ENCODE measurements at places on chromosomes 2 and 18.

DNA sequence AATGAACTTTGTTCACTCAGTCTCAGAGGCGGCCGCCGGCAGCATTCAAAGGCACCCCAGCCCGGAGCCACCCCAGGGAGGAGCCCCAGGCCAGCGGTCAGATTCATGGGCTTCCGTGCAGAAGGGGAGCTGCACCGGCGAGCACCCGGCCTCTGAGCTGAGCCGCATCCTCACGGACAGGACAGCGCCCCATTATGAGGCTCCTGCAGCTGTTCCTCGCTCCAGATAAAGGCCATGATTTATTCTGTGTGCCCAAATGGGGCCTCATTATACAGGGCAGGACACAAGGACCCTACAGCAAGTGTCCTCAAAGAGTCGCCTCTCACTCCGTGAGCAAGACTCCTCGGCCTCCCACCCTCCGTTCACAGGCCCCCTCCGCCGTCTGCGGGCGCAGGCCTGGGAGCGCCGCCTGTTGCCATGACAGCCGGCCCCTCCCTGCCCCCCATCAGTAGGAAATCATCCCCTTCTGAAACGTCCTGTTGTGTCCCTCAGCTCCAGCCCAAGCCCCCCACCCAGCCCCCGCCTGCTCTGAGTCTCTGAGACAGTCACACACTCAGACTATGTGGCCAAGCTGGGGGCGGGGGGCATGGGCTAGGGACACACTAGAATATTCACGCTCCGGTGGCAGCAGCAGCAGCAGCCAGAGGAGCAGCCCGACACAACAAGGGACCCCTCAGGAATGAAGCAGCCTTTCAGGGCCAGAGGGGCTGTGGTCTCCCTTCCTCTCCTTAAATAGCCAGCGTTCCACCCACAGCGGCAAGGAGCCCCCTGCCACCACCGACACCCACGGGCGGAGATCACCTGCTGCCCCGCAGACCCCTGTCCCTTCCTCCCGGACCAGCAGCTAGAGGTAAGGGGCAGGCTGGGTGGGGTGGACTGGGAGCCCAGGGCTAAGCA is at the start of gene GPR17:
TSS of gene GPR17 (plus strand) at position 759 of the 897 bp plus-strand sequence. CDS start 4,583 bp downstream, outside the sequence.
- no peak for DNase-seq

DNA sequence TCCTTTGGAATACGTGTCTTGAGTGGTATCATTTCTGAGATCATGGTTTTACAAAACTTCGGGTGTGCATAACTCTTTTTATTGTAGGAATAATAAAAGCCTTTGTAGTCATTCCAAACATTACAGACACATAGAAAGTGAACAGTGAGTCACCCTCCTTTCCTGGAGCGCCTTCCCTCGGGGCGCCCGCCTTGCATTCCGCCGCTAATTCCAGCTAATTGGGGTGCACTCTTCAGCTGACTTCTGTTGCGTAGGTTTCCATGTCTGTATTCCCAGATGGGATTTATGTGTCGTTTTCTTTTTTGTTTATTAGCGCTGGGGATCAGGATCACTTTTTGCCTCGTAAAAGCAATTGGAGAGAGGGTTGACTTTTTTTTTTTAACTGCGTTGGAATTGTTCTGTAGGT is 18.7 kb downstream of the SH3BP4 start:
- no peak for DNase-seq

DNA sequence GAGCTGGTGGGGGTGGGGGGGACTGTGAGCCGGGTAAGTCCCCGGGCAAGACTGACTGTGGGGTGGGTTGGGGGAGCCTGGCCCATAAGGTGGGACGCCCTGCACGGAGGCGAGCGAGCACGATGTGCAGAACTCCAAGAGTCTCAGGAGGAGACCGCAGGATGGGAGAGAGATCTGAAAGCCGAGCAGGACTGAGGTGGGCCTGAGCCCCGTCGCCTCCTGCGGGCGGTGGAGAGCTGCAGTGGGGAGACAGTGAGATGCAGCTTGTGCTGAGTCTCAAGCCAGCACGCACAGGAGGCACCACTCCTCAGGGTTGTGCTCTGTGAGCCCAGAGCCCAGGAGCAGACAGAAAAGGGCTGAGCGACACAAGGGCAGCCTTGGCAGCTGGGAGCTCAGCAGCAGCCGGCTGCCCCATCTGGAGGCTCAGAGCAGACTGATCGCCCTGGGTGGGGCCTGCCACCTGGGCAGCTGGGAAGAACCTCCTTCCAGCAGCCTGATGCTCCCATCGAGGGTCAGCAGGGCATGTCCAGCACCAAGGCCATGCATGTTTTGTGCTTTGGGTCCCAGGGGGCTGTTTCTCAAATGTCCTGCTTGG is 15.9 kb downstream of the ARHGEF4 start:
- DNase-seq, result no peak

DNA sequence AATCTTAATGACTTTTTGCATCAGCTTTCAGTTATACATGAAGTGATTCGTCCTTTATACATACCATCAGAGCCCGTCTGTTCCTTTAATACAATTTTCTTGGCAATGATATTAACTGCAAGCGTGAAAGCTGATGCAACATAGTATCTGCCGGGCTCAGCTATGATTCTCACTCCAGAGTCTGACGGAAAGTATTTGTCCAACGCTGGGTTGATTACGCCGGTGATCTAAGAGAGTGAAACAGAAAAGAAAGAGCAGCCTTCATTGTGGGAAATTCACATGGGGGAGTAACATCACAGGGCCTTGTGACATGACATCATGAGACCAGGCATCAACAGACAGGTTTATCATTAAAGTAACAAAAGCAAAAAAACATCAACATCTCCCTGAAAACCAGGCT is 6.2 kb downstream of the ODC1 start:
- DNase-seq, result no peak

GRCh38 chr2:113157897-113158753 is 15.6 kb upstream of the PSD4 start:
- no peak for DNase-seq

DNA sequence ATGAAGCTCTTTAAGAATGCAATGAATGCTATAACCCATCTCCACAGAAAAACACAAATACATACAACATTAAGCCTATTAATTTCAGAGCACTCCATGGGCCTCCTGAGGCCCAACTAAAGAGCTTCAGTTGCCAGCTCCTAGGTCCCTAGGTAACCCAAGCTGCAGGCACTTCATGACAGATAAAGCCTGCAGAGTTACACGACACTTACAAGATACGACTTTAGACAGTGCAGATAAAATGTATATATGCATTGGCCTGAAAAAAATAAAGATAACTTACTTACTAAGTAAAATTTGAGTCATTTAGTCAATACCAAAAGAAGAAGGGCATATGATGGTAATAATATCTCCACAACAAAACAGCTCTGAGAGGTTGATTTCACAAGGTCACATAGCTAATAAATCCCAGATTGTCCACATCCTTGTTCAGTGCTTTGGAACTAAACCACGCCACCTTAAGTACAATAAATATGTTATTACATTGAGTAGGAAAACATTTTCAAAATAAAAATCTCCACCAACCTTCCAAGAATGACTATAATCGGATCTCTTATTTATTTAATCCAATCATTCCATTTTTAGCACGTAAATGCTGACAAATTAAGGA is 3.4 kb downstream of the MAP4K3 start:
- no peak for DNase-seq

GRCh38 chr2:107669335-107669734 is 157.4 kb upstream of the RGPD4 start:
- DNase-seq, result no peak

GRCh38 chr2:213017404-213017803 is 134.0 kb downstream of the IKZF2 start:
- DNase-seq, result no peak

- DNase-seq, result no peak
These were observed 713 bp downstream of the ATOH8 start for GRCh38 chr2:85754313-85755095.

DNA sequence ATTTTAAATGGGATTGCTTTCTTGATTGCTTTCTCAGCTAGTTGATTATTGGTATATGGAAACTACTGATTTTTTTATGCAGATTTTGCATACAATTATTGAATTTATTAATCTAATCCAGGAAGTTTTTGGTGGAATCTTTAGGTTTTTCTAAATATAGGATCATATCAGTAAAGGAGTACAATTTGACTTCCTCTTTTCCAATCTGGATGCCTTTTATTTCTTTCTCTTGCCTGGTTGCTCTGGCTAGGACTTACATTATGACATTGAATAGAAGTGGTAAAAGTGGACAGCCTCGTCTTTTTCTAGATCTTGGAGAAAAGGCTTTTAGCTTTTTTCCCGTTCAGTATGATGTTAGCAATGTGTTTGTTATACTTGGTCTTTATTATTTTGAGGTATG is 51.3 kb downstream of the OTX1 start:
- DNase-seq, result no peak

GRCh38 chr18:66993492-66993891 is 389.6 kb upstream of the CDH19 start:
- no peak for DNase-seq

DNA sequence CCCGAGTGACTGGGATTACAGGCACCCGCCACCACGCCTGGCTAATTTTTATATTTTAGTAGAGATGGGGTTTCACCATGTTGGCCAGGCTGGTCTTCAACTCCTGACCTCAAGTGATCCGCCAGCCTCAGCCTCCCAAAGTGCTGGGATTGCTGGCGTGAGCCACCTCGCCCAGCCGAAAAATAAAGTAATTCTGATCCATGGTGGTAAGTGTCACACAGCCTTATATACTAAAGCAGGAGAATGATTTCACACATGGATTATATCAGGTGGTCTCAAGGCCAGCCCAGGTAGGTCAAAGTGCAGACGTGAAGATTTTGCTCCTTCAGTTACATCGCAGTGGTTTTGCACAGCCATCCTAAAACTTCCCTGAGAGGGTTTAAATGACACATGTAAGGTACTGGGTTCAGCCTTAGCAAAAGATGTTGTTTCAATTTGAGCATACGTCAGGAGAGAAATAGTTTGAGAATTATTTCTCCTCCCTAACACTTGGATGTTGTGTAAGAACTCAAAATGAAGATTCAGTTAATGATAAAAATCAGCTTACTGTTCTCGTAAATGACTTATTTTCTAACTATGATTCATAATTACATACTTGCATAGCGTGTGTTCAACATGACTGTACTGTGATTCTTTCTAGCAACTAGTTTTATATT is 93.0 kb upstream of the SLC39A10 start:
- DNase-seq, result no peak

DNA sequence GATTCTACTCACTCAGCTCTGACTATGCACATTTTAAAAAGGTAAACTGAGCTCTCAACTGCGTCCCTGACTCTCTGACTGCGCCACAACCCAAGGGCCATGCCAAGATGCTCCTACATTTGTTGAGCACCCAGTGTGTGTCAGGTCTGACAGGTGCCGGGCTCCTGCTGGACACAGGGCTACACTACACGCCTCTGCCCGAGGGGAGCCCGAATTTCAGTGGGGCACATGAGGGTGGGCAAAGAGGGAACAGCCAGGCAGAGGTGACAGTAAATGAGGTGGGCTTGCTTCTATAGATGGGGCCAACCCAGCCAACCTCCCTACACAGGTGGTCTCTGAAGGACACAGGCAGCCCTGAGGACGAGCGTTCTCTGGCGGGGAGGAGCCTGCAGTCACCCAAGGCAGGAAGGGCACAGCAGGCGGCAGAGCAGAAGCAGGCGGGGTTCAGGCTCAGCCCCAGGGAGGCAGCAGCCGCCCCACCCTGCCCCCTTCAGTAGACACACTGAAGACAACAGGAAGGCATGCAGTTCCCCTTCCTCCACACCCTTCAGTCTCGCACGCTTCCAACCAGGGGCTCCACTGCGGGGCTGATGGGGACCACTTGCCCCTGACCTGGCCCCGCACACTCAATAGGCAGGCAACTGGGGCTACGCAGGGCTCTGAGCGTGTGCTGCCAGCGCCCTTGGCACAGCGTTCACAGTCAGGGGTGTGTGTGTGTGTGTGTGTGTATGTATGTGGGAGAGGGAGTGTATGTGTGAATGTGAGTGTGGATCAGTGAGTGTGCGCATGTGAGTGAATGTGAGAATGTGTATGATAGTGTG is 98.4 kb downstream of the UXS1 start:
- DNase-seq, result no peak

- DNase-seq, result no peak
These were observed 9.9 kb downstream of the UBE2E3 start for GRCh38 chr2:180990337-180990736.

DNA sequence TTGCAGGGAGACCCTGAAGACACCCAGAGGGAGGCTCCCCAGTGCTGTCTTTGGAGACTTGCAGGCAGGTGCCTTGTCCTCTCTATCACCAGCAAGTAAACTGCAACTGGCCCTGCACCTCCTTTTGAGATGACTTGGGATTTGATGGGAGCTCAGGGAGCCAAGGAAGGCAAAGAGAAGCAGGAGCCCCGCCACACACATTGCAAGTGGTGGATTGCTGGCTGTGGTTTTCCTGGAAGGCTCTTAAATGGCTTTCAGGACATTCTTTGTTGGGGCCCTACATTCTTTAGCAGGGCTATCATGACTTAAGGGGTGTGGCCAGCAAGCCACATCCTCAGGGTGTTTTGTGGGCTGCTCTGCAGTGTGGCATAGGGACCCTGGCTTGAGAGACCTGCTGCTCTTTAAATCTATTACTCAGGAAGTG is 39.9 kb upstream of the CDC42EP3 start:
- no peak for DNase-seq

DNA sequence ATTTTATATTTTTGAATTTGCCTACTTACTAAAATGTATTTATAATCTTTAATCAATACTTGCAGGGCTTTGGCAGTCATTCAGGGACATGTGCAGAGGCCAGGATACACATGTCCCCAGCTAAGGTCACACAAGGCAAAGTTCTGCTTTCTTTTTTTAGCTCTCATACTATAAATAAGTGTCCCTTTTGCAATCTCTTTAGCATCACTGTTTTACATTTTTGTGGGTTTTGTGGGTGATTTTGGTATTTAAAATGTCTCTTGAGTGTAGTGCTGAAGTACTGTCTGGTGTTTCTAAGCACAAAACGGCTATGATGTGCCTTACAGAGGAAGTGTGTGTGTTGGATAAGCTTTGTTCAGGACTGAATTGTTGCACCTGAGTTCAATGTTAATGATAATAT is 309.0 kb upstream of the GULP1 start:
- no peak for DNase-seq

GRCh38 chr2:95359501-95359930 is 43.0 kb upstream of the FAHD2A start:
- no peak for DNase-seq

GRCh38 chr18:37691162-37691561 is 125.6 kb upstream of the CELF4 start:
- DNase-seq, result no peak

DNA sequence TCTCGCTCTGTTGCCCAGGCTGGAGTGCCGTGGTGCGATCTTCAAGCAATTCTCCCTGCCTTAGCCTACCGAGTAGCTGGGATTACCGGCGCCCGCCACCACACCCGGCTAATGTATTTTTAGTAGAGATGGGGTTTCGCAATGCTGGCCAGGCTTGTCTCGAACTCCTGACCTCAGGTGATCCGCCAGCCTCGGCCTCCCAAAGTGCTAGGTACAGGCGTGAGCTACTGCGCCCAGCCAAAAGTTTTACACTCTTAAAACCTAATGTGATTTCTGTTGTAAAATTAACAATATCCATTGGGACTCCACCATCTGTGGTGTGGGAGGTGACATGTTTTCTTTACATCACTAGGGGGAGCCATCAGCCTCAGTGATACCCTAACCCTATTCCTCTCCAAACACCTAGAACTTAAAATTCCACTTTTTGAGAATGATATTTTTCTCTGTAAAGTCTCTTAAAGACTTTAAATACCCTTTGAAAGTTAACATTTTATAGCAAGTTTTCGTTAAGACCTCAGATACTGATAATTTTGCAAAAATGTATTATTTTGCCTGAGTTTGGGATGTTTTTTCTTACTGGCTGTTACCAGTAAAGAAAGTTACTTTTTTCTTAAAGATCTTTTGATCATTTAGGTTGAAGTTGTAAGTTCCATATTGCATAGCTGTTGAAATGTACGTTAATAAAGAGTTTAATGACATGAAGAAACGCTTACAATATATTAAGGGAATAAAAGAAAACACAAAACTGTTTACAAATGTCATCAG is 11.6 kb upstream of the EIF2AK2 start:
- DNase-seq, result no peak

GRCh38 chr2:106863387-106863786 is 22.6 kb downstream of the ST6GAL2 start:
- DNase-seq, result no peak

Measured in NCI-H187 treated with DMSO at 0.1 percent for 48 hours (cell line).